ENCODE measurements at places on chromosomes 12 and 14. TPM values are rescaled to one million over a fixed set of nuclear protein-coding genes. Genes with fewer than 3 reads are reported as not detected.
A peak's percentile ranks its signal among the peaks of the same experiment; 100 is the strongest.

DNA sequence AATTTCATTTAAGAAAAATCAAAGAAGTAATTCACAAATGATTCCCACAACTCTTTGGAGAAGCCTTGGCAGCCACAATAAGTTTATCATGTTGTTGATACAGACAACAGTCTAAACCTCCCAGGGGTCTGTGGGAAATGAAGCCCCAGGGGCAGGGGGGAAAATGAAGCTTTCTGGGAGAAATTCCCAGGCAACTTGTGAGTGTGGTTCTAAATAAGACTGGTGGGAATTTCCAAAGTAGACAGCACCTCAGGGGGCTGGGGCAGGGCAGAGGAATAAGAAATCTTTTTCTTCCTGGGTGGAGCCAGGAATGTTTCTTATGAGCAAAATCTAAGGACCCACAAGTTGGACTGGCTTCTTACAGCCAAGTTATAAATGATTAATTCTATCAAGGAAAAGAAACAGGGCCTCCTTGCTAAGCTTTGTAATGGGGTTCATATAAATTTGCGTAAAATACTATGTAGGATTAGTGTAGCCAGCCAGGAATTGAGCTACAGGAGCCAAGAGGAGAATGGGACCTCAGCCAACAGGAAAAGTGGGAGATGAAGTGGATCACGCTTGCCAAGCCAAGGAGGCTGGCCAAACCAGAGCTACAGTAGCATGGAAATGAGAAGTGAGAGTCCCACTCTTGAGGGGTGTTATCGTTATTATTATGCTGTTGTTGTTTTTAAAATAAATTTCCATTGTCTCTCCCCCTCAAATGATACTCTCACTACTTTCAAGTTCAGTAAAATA is 182.9 kb upstream of the FAR2 start:
- no peak for DNase-seq

DNA sequence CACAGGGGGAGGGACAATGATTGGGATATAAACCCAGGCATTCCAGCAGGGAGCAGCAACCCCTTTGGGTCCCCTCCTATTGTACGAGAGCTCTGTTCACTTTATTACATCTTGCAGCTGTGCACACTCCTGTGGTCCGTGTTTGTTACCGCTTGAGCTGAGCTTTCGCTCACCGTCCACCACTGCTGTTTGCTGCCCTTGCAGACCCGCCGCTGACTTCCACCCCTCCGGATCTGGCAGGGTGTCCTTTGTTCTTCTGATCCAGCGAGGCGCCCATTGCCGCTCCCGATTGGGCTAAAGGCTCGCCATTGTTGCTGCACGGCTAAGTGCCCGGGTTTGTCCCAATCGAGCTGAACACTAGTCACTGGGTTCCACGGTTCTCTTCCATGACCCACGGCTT is 64.1 kb downstream of the E2F7 start:
- DNase-seq: no peak

- peak; percentile 58 for DNase-seq
These were observed 49.8 kb downstream of the SDR9C7 start for GRCh38 chr12:56884421-56884820.

- peak; percentile 31 for DNase-seq
These were observed 380.4 kb upstream of the CCDC196 start for GRCh38 chr14:66105815-66106214.

DNA sequence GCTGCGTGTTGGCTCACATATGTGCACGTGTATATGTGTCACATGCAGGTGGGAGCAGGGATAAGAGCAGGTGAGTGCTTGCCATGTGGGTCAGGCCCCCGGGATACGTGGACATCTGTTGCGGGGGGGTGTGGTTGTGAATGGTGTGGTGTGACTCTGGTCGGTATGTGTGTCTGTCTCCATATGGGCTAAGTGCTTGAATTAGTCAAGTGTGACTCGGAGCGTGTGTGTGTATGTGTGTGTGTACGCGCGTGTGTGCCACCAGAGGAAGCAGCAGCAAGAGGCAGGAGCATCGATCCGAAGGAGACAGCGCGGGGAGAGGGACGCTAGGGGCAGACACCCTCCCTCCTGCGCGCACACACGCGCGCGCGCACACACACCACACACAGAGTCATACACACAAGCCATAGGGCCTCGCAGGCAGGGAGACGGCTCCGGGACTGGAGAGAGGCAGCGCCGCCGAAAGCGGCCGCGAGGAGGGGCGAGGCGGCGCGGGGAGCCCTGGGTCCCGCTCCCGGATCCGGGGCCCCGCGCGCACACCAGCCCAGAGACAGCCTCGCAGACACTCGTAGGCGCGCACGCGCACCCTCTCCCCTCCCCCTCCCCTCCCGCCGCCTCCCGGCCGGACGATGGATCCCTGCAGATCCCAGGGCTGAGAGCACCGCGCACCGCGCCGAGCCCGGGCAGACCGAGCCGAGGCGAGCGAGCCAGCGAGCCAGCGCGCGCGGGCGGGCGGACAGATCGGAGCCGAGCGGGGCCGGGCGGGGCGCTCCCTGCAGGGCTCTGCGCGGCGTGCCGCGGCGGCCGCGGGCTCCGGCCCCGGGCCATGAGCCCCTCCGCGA is at the start of gene ASIC1:
ASIC1 (plus strand) TSS at position 597 of the 842 bp plus-strand sequence. CDS start 1,171 bp downstream, outside the sequence.
- DNase-seq: peak; percentile 45

DNA sequence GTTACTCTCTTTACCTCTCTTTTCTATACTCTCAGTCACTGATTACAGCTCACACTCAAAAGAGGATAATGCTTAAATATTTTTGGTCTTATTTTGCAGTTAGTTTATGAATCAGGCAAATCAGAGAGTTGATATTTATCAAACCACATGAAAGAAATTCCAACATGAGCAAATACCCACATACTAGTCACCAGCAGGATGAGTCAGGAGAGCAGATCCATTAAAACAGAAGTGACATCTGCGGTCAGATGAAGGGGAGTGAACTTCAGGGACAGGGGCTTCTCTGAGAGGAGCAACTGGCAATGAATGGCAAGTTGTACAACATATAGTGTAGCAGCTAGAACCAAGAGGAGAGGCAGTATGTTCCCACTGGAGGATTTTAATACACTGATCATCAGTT is 258.7 kb downstream of the SYT10 start:
- DNase-seq: peak; percentile 72

- peak; percentile 47 for DNase-seq
These were observed 20.9 kb upstream of the CALM1 start for GRCh38 chr14:90375934-90376333.

DNA sequence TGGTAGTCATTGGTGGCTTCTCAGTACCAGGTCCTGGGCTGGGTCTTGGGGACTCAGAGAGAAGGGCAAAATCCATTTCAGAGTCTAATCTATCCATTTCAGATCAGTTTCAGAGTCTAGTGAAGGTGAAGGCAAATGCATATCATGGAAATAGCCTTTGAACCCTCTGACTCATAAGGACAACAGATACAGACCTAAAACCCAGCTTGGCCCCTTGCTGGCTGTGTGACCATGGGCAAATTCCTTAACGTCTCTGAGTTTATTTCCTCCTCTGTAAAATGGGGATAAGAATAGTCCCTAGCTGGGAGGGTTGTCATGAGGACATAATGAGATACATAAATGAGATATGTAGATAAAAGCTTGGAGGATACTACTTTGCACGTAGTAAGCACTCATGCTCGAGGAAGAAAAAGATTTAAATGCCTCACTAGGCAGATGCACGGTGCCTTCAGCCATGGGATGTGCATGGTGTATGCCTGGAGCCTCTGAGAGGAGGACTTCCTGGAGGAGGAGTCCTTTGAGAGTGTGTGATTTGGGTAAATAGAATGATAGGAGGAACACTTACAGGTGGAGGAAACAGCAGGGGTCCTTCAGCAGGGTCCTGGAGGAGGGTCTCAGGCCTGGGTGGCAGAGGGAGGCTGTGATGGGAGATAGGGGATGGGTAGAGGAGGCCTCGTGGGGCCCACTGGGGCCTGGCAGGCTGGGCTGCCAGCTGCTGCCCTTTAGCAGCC is 8.0 kb downstream of the DTX1 start:
- DNase-seq: no peak

- no peak for DNase-seq
These were observed 431 bp downstream of the HIP1R start for GRCh38 chr12:122835750-122836026.

- DNase-seq: peak; percentile 28
These were observed 266.9 kb downstream of the RASSF9 start for GRCh38 chr12:85569261-85569660.

DNA sequence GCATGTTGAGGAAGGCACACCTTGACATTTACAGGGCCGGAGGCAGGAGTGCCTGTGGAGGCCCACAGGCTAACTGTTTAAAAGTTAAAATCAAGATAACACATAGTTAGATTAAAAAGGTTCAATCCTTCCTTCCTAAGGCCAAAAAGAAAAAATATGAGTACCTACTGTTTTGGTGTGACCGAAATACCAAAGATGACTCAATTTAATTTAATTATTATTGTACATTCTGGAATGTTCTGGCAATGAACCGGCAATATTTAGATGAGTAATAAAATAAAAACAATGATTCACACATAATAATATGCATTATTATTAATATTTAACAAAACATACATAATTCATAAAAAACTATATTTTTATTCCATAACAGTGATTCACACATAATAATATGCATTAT is 136.8 kb upstream of the NTF3 start:
- no peak for DNase-seq

GRCh38 chr14:103209506-103209905 is 86.2 kb downstream of the TNFAIP2 start:
- no peak for DNase-seq

GRCh38 chr12:82090165-82090564 is 268.0 kb downstream of the CCDC59 start:
- DNase-seq: no peak

- peak; percentile 72 for DNase-seq
These were observed 286.7 kb downstream of the ZFP36L1 start for GRCh38 chr14:68506021-68506644.

GRCh38 chr12:2294651-2295475 is 242.1 kb downstream of the CACNA1C start:
- DNase-seq: no peak

DNA sequence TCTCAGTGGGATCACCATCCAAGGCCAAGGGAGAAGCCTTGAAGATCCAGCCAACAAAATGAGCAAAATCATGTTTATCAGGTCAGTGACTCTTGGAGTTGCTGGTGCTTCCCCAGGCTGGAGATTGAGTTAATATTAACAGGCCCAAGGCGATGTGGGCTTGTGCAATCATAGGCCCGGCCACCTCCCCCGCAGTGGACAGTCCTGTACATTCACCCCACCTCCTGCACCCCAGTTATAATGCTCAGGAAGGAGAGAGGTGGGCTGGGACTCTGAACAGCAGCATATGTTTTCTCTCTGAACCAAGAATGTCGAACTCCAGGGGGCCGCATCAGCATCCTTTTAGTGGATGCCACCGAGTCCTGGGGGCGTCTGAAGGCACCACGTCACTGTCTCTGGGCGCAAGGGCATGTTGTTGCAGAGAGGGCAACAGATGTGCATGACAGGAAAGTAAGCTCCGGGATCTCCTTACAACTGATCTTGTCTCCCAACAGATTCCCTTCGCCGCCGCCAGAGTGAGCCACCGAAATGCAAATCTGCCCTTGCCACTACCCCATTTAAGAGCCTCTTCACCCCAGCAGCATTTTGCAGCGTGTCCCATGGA is 32.2 kb upstream of the SERPINA6 start:
- peak; percentile 36 for DNase-seq

DNA sequence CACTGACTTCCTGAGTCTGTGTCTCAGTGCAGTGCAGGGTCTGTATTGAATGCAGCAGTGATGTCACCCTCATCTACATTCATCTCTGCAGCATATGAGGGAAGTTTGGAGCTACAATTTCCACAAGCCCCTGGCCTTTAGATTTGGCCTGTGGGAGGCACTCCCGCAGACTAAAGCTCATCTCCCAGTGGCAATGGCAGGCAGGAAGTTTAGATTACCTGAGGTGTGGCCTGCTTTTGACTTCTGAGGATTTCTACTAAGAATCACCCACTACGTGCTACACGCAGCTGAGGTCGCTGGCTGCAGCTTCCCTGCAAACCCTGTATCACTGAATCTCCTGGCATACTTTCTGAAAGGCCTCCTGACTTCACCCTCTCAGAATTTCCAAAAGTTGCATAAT is 202.2 kb upstream of the PRKD1 start:
- DNase-seq: no peak

DNA sequence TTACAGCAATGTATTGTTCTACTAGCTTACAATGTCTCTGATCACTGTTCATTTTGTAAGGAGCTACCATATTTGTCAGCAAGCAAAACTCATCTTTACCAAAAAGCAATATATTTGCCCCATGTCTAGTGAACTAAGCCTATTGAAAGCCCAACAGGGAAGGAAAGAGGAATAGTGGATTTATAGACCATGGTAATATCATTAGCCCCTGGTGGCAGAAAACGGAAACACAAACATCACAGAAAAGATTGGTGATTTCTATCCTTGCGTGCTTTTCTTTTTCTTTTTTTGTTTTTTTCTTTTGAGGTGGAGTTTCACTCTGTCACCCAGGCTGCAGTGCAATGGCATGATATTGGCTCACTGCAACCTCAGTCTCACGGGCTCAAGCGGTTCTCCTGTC is 1562.4 kb upstream of the TMEM132C start:
- no peak for DNase-seq

GRCh38 chr14:24072436-24072835 is 1.1 kb downstream of the CPNE6 start:
- no peak for DNase-seq

- no peak for DNase-seq
These were observed 17.0 kb downstream of the NOC4L start for GRCh38 chr12:132161036-132161781.

GRCh38 chr14:37247791-37248461 is 50.2 kb downstream of the MIPOL1 start:
- no peak for DNase-seq

DNA sequence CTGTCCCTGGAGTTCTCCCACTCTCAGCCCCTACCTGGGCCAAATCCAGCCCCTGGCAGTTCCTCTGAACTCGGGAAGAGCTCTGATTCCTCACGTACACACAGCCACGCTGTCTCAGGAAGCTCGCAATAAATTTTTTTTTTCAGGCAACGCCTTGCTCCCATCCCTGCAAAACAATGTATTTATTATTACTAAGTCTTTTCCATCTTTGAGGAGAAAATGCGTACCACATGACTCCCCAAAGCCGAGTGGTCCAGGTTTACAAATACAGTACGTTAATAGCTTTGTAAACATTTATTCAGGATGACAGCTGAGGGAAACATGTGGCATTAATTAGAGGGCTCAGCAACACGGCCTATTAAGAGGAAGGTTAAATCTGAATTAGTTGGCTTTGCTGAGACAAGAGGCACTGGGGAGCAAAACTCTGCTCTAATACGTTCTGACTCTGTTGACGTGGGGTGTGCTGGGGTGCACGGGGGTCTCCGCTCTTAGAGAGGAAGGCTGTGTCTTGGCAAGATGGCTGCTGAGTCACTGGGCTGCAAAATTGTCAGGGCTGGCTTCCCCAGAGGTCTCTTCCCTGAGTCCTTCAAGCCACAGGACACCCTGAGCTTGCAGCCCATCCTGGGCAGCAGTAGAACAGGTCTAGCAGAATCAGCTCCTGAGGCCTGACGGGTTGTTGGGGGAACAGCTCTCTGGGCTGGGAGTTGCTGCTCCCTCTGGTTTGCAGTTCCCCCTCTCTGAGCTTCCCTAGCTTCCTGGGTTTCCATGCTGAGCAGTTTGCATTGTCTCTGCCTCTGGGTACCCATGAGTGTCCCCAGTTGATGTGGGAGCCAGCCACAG is 185.2 kb upstream of the TBX3 start:
- no peak for DNase-seq

GRCh38 chr12:130026608-130027176 is 122.9 kb upstream of the TMEM132D start:
- DNase-seq: no peak

The GLT8D2 gene
- 3.2 TPM for total RNA-seq

The AICDA gene
- total RNA-seq: not detected

The RNASE4 gene
- total RNA-seq: 3.3 TPM

The SPIC gene
- not detected for total RNA-seq

The OR10A7 gene
- total RNA-seq: not detected

The GXYLT1 gene
- 9.4 TPM for total RNA-seq

The TAS2R8 gene
- total RNA-seq: not detected

The TBC1D30 gene
- total RNA-seq: 0.31 TPM

The CIROP gene
- total RNA-seq: not detected

The CCDC59 gene
- 54.5 TPM for total RNA-seq

Measured in foreskin keratinocyte (primary cell).